ENCODE measurements at places on chromosomes 3 and 15.

DNA sequence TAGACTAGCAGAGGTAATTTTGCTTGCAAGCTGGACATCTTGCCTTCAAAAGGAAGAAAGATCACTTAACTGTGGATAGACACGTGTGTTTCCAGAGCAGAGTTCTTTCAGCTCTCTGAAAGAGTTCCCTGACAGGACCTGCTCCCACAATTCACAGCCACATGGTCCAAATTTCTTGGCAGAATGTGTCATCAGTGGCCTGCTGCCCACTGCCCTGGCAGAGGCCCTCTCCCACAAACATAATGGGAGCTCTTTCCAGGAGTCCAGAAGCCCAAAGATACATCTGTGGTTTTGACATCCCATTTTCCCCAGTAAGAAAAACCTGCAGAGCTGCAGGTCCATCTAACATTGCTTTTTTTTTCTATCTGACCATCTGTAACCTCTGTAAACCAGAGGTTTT, 48.3 kb downstream of the SERPINI1 start:
- no peak for DNase-seq

DNA sequence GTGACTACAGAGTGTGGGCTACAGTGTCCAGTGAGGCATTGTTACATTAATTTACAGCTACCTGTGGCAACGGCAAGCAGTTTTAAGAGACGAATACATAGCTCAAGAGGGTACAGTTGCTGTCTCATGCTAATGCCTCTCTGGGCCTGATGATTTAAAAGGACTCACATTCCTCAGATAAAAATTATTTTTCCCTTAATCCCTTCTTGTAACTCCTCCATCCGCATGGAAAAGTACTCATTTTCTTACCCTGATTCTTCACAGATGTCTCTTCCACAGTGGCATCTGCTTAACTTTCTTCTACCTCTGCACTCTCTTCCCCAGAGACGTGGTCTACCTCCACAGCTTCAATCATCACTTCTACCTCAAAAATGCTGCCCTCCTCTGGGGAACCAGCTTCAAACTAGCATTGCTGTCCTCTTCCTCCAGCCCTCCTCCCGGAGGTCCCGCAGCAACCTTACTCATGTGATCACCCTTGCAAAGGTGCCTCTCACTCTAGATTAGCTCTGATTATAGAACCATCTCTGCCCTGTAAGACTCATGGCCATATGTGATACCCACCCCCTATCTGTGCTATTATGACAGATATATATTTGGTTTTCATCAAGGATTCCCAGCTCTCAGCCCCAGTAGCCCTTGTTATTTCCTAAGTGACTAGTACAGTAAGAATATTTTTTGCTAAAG, 21.4 kb upstream of the ABHD17C start:
- no peak for DNase-seq

DNA sequence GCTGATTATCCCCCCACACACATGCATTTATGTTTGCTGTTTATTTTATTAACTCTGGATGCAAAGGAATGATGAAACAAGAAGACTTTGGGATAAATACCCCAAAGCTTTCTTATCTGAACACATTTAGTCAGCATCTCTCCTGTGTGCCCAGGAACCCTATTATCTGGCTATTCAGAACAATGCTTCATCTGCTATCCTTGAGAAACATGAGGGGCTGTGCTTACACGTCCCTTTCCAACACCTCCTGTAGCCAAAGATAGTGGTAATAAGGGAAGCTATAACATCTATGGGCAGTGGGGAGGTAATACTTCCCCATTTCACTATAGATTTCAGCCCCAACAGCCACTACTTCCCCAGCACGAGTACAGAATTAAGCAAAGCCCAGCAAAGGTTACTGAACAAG, 94.7 kb downstream of the SSR3 start:
- no peak for DNase-seq

DNA sequence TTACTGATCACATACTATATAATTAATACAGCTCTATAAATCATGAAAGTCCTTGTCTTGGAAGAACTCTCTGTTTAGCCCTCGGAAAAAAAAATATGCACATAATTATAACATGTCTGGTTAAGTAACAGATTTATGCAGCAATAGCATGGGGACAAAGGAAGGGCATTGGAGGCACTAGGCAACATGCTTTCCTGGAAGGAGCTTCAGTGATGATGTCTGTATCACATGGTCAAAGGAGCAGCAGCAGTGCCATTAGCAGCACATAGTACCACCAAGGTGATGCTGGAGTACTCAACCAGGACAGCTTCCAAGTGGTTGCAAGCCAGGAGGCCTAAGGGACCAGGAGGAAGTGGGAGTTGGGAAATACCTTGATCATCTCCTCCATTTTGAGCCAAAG, 36.3 kb upstream of the PHLDB2 start:
- DNase-seq: no peak

DNA sequence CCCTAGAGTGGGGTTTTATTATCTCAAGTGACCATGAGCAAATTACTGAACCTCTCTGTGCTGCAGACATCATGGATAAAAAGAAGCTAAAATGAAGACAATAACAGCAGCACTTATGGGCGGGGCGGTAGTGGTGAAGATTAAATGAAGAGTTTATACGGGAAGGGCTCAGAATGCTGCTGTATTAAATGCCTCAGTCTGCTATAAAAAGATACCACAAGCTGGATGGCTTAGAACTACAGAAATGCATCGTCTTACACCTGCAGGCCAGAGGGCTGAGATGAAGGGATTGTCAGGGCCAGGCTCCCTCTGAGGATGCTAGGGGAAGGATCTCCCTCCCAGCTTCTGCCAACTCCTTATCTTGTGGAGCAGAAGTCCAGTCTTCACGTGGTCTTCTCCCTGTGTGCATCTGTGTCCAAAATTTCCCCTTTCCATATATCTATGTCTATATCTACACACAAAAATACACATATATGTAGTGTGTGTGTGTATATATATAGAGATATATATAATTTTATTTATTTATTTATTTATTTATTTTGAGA, 2.9 kb downstream of the ALG1L2 start:
- no peak for DNase-seq

DNA sequence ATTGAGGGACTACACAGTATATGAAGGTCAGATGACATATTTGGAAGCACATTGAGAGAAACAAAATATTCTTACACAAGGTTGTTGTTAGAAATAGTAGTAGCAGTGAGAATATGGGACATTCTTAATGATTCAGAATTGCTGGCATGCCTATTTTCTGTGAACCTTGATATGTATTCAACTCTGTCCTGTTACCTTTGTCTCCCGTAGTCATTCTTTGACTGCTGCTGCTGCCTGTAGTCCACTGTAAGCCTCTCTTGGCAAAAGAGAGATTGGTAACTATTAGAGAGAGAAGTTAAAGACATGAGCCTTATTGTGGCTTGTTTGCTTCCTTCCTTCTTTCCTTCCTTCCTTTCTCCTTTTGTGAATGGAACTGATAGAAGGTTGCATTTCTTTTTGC, 64.5 kb downstream of the TCF12 start:
- no peak for DNase-seq

DNA sequence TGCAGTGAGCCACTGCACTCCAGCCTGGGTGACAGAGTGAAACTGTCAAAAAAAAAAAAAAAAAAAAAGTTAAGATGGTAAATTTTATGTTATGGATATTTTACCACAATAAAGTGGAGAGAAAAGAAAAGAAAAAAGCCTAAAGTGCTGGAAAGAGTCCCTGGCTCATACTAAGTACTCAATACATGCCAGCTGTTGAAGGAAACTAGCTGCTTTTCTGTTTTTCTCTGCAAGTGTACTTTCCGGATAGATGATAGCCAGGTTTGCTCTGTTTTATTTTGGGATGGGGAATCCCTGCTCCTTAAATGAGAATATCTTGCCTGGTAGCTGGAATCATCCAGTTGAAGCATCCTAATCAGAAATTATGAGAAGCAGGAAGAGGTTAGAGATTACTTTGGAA, 10.9 kb downstream of the EID1 start:
- no peak for DNase-seq

DNA sequence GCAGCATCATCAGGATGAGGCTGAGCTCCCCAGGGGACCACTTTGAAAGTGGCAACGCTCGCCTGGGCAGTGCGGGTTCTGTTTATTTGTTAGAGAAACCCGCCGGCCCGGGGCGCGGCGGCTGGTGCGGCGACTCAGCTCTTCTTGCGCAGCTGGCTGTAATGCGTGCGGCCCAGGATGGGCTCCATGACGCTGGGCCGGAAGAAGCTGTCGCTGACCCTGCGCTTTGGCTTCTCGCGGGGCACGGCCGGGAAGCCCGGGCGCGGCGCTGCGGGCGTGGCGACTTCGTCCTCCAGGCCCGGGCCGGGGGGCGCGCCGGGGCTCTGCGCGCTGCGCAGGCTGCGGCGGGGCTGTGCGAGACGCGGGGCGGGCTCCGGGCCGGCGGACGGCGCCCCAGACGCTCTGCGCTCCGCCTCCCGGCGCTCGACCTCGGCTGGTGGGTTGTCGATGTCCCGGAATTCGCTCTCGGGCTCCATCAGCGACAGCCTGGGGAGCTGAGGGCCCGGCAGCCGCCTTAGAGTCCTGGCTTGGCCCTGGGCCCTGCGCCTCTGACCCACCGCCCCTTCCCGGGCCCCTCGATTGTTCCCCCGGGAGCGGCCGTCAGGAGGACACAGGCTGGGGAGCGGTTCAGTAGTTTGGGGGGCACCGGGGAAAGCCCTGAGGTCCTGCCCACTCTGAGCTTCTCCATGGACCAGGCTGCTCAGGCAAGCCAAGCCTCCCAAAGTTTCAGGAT, 10.3 kb upstream of the KIF7 start:
- DNase-seq: no peak

DNA sequence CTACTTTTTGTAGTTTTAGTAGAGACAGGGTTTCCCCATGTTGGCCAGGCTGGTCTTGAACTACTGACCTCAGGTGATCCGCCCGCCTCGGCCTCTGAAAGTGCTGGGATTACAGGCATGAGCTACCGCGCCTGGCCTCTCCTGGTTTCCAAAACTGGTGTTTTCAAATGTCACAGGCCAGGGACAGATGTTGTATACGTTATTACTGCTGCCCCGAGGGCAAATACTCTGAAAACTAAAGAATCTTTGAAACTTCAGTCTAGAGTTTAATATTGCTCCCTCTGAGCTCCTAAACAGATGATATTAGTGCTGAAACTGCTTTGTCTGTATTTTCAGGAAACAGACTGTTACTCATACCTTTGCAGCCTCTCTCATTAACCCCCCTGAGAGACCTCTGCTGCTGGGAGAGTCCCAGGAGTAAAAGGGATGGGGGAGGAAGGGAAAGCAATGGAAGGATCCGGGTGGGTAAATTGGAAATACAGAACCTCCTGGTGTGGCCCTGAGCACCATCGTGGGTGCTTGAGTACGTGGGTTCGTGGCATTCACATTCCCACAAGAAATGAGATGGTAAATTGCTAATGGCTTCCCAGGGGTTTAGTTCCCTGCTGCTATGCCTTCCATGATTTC, 96.3 kb upstream of the IGF1R start:
- no peak for DNase-seq

GRCh38 chr3:39346785-39347585, 17.5 kb downstream of the CCR8 start:
- DNase-seq: no peak

- no peak for DNase-seq
Measured at GRCh38 chr3:194287374-194287773, 63.8 kb downstream of the CPN2 start.

DNA sequence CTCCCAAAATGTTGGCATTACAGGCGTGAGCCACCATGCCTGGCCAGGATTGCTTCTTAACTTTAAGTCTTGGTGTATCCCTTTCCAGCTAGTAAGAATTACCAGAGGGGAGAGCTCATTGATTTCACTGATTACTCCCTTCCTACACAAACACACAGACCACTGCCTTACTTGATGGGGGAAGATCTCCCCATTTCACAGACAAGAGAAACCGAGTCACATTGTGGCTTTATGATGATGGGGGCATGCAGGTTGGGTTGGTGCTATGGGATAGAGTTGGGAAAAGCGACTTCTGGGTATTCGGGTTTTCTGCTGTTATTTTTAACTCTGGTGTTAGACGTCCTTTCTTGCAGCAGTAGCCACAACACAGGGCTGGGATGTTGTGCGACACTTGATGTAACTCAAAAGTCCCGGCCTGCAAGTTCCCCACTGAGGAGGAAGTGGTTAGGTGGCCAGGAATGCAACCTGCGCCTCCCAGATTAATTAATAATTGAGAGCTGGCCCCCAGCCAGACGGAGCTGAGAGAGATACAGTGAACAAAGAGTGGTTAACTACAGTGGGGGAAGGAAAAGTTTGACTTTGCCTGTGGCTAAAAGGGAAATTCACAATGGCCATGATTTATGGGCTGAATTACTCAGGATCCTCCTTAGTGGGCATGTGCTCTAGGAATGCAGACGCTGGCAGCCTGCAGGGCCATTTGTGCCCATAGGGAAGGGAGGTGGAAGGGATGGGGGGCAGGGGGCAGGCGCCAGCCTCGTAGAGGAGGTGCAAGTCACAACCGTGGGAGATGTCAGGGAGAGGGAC, 63.6 kb downstream of the SMAD6 start:
- peak; percentile 3 for DNase-seq

GRCh38 chr3:152256851-152257562, 11.7 kb upstream of the MBNL1 start:
- DNase-seq: no peak

- DNase-seq: no peak
Measured at GRCh38 chr15:63083044-63083443, 38.6 kb upstream of the LACTB start.

- DNase-seq: no peak
Measured at GRCh38 chr15:26235864-26236263, 372.7 kb upstream of the ATP10A start.

DNA sequence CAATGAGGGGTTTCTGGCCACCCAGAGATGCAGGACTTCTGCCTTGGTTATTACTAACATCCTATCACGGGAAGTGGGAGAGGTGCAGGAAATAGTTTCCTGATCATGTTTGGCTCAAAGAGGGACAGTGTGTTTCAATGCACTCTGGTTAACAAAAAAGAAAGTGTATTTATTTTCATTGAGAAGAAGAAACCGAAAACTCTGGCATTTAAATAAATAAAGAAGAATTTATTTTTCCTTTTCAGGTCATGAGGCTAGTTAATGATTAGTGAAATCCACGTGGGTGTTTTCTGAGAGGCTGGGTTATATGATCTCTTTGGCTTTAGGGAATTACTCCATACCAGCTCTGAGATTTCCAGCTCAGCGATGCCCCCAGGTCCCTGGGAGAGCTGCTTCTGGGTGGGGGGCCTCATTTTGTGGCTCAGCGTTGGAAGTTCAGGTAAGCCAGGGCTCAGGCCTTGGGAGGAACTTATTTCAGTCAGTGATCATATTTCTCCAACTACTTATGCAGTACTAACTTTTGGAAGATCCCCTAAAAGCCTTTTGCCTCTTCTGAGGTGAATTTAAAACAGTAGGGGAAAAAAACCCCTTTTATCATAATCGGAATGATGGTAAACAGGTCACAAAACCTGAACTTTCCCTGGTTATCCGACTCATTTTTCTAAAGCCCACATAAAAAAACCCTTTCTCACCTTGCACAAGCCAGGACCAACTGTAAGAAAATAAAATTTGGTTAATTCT, at the start of gene PLA1A:
Gene PLA1A (plus strand): TSS at position 338 of the 741 bp plus-strand sequence. CDS start 29 bp downstream, at position 367.
- DNase-seq: no peak
